ENCODE measurements at places on chromosomes 1 and 21. TPM values are rescaled to one million over a fixed set of nuclear protein-coding genes. Genes with fewer than 3 reads are reported as not detected.

The DCST1 gene
- total RNA-seq = 0.06 TPM

The ACTL8 gene
- total RNA-seq = 1.7 TPM

The CAPN9 gene
- total RNA-seq = not detected

The MCOLN3 gene
- 2.8 TPM for total RNA-seq

The OR10J1 gene
- not detected for total RNA-seq

The AGMAT gene
- total RNA-seq = 7.8 TPM

The CYP4A22 gene
- total RNA-seq = not detected

The AMY1A gene
- not detected for total RNA-seq

The SNX7 gene
- total RNA-seq = 24.9 TPM

The EXTL2 gene
- total RNA-seq = 7.8 TPM

The CCDC185 gene
- not detected for total RNA-seq

The CFAP57 gene
- total RNA-seq = 0.45 TPM

The ALPL gene
- total RNA-seq = 0.43 TPM

The MAB21L3 gene
- total RNA-seq = not detected

The PLPP3 gene
- 19.7 TPM for total RNA-seq

The PIK3CD gene
- total RNA-seq = 8.0 TPM

The ANKRD34A gene
- 0.24 TPM for total RNA-seq

The OXCT2 gene
- total RNA-seq = 0.49 TPM

The SFN gene
- 543 TPM for total RNA-seq

The HES5 gene
- total RNA-seq = not detected

The NEGR1 gene
- total RNA-seq = not detected

The CFHR4 gene
- not detected for total RNA-seq

The CDC7 gene
- total RNA-seq = 6.8 TPM

The ASCL5 gene
- total RNA-seq = 0.11 TPM

The FAM163A gene
- not detected for total RNA-seq

Data from A549 treated with dexamethasone at 1 μM for 4 hours (cell line).